ENCODE measurements at places on chromosomes 3 and 15.

DNA sequence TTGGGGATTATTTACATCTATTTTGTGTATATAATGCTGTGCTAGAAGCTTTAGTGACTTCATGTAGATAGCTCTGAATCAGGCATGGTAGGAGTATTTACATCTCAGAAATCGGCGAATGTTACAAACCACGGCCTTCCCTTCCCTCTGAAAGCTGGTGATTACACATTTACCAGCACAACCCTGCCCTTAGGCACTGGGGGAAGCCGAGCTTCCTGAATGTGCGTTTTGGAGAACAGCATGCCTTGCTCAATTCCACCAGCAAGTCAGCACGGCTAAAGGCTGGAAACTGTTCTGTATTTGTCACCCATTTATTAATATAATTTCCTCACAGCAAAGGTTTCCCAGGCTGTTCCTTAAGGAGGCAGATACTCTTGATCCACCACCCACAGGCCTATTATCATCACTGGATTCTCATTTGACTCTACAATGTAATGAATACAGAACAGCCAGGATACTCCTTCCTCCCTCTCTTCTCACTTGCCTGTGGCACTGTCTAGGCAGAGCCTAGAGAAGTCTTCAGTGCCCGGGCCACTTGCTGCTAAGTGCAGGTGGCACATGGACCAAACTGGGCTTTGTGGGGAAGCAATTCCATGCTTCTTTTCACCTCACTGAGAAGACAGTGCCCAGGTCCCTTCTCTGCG, 55.2 kb upstream of the CACNA2D3 start:
- no peak for DNase-seq

DNA sequence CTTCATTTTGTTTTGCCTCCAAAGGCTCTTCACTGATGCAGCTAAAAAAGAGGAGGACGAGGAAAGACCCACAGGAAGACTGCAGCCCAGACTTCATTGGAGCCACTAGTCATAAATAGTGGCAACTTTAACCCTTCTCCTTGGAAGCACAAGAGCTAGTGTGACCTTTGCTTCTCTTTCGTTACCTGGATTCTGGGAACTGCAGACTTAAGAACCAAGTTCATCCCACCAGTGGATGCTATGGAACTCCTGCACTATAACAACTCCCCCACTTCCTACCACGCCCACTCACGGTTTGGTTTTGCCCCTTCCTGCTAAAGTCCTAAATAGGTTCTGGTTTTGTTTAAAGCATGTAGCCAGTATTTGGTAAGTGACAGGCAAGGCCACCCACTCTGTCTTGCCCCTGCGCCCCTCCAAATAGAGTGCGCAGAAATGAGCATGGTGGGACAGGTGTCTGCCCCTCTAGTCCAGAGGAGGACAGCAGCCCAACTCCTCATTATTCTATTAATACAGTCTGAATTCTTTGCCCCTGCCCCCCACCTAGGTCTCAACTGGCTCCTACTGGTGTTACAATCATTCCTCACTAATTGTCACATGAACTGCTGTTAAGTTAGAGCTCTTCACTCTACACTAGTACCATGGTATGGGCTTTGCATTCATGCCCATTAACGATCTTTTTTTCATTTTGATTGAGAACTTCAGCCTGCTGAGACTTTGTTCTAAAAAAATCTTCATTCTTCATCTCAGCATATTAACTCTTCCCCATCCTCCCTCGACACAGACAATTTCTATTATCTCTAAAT, 504.6 kb downstream of the FOXP1 start:
- no peak for DNase-seq

DNA sequence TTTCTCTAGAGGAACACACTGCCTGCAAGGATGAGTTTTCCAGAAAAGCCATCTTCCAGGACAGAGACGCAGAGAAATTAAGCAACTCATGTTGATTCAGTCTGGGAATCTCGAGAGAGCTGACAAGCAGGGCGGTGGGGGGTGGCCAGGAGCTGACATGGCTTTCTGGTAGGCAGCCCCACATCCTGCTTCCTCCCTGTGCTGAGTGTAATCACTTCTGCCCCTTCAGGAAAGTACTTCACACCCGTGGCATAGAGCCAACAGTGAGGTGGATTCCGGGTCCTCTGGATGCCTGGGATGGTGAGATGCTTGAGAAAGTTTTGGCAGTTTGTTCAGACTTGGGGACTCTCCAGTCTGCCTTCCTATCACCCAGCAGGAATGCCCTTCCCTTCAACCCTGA, 221.1 kb downstream of the SLCO3A1 start:
- DNase-seq = no peak

- no peak for DNase-seq
These were observed 70.1 kb downstream of the CSNK1G1 start for GRCh38 chr15:64285871-64286270.

DNA sequence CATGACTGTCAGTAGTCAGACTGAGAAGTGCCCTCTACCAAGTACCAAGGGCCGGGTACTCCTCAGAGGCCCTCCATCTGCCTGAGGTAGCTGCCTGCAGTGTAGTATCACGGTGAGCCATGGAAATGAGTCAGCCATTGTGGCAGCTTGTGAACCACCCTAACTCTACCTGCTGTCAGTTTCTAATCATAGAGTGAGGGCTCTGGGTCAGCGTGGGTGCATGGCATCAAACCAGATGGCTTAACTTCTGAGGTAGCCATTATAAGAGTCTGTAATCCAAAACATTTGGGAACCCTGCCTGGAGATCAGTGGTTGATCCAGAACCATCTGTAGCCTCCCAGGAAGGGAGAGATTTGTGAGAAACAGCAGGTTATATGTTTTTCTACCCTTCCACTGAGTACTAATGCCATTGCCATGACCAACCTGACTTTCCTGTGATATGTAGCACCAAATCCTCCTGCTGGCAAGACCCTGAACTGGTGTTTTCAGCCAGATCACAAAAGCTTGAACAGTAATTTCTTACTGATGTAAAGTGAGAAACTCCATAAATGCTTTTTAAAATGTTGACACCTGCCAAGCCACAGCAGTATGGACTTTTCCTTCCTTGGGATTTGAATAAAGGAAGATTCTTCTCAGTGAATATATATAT, 38.9 kb downstream of the ABHD2 start:
- DNase-seq = no peak

GRCh38 chr15:51579012-51579411, 43.6 kb downstream of the DMXL2 start:
- DNase-seq = no peak

GRCh38 chr3:82416349-82416748, 654.9 kb upstream of the GBE1 start:
- no peak for DNase-seq

DNA sequence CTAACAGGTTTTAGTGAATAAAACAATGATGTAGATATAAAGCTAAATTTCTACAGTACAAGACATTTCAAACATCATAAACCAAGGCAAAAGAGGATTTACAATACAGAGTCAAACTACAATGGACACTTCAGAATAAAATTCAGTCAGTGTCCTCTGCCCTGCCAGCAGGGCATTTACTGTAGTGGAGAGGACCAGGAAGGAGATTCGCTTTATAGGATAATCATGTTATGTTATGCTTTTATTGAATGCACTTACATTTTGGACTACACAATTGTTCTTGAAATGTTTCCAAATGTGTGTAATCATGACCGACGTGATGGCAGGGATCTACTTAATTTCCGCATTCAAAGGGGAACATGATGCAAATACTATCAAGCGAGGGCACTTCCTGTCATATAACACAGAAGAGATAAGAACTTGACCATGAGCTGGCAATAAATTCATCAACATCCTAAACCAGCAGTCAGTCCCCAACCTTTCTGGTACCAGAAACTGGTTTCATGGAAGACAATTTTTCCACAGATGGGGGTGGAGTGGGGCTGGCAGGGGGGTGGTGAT, 925.6 kb downstream of the FHIT start:
- DNase-seq = no peak

DNA sequence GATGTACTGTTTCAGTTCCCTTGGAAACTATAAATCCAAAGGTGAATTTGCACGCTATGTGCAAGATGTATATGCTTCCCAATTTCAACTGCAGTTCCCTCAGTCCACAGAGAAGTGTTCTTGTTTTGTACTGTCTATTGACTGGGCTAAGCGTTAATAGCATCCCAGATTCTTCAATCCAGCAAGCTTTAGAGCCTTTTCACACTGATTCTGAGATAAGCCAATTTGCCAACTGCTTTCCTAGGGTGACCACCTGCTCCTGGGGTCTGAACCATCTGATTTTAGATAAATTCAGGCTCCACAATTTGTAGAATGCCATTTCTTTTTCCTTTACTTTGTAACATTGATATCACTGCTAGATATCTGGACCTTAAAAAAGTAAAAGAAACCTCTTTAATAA, 340.1 kb downstream of the PTPRG start:
- no peak for DNase-seq

DNA sequence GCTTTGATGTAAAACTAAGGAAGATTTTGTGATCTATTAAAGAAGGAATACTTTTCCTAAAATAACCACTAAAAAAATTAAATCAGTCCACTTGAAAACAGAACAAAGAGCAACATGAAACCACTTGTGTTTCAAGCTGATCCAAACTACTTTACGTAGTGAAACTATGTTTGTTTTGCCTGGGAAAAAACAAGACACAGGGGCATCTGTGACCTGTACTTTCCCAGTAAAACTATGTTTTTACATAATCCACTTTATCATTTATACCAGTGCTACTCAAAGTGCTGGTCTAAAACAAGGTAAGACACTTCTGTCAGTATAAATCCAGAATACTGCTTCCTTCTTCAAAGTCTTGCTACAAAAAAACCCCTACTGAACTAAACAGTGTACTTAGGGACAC, 56.7 kb downstream of the SPG11 start:
- DNase-seq = no peak

DNA sequence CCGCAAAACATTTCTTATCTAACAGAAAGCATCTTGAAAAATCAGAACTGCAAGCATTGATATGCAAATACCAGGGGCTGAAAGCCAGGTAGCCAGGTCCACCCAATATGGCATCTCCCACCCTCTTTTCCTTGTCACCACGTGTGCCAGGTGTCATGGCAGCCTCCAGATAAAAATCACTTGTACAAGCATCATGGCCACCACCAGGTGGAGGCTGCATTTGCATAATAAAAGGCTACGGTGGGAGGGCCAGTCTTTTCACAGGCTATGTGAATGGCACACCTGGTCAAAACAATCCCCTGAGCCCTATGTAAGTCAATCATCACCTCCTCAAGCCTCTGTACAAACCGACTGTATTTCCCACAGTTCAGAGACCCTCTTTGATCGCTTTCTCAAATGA, 1233.1 kb upstream of the ALCAM start:
- no peak for DNase-seq

GRCh38 chr15:77800305-77800704, 167.6 kb upstream of the LINGO1 start:
- no peak for DNase-seq

DNA sequence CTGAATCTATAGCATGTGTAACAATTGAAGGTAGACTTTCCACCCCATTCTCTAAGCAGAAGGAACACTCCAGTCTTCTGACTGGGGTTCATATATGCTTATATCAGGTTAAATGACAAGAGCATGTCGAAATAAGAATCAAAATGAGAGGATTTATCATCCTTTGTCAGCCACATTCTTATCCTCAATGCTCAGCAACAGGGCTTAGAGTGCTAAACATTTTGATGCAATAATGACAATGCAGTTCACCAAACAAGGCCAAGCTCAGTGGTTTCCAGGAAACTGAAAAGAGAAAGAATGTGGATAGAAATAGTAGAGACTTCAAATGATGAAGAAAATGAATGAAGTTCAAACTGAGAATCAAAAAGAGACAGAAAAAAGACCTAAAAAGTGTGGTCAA, 78.0 kb downstream of the FSIP1 start:
- DNase-seq = no peak

DNA sequence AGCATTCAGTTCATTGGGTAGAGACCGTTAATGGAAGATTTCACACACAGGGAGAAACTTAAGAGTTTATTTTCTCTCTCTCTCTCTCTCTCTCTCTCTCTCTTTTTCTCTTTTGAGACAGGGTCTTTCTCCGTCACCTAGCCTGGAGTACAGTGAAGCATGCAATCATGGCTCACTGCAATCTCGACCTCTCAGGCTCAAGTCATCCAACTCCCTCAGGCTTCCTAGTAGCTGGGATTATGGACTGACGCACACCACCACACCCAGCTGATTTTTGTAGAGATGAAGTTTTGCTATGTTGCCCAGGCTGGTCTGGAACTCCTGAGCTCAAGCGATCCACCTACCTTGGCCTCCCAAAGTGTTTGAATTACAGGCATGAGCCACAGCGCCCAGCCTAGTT, 1.6 kb downstream of the WDR72 start:
- DNase-seq = no peak

DNA sequence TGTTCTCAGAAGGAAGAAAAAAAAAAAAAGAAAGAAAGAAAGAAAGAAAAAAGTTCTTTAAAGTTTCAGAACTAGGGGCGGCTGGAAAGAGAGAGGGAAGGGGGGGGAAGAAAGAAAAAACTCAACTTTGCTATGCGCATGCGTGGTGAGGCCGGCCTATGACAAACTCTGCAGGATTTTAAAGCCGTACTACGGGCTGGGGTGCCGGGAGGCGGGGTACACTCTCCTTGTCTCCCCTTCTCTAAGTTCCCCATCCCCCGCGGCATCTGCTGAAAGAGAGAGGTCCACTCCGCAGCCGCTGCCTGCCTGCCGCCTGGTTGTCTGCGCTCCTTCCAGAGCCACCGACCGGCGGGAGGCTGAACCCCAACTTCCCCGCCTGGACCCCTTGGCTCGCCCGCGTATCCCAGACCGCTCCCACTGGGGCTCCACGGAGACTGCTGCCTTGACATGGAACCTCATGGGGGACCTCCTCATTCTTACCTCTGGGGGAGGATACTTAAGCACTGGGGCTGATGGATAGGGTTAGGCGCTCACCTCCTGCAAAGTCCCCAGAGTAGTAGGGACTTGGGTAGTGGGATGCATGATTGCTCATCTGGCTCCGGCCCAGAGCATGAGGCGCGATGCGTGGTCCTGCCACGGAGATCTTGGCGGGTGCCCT, 1.4 kb upstream of the WNT5A start:
- DNase-seq = no peak

DNA sequence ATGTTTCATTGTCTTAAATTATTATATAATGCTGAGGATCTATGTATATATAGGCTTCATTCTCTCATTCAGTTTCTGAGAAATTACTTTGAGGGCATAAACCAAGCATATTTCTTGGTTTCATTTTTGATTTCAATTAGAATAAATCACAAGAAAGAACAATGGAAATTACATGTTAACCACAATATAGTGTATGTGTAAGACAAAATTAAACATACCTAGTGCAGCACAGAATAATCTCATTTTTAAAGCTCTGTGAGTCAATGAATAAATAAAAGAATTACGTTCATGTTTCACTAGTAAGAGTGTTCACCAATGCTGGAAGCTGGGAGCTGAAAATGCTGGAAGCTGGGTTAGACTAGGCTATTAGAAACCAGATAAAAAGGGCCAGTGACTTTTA, 72.8 kb downstream of the UBE3A start:
- DNase-seq = no peak

DNA sequence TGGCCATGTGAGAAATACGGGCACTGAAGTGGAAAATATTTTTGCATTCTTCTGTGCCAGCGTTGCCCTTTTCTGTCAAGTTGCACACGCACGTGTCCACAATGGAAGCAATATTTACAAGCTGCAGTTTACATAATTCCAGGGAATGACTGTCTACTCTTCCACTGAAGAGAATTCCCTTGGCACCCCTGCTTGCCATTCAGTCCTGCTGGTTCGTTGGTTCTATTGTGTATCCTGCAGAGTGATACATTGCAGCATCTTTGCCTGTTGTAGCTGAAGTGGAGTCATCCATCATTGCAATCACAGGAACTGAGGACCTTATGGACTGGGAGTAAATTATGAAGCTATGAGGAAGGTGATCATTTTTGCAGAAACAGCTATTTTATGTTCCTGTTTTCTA, 759.4 kb downstream of the ROBO2 start:
- DNase-seq = no peak
